ENCODE measurements at places on chromosomes 16 and 17.

GRCh38 chr17:3011891-3012290 is 51.5 kb downstream of the OR1D5 start:
- DNase-seq, result no peak

GRCh38 chr17:65058593-65058992 is 2.1 kb upstream of the GNA13 start:
- DNase-seq, result no peak

DNA sequence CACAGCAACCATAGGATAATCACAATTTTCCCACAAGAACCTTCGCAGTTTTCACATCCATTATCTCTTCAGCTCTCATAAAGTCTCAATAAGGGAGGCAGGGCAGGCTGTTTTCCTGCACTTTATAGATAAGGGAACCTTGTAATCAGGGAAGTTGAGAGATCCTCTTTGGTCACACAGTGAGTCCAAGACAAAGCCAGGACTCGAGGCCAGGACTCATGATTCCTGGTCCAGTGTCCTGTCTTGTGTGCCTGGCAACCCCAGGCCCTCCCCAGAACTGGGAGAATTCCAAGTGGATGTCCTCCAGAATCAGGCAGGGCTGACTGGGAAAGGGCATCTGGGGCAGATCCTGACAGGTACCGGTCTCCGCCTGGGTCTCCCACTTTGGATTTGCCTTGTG is 23.1 kb upstream of the PHF12 start:
- DNase-seq, result no peak

DNA sequence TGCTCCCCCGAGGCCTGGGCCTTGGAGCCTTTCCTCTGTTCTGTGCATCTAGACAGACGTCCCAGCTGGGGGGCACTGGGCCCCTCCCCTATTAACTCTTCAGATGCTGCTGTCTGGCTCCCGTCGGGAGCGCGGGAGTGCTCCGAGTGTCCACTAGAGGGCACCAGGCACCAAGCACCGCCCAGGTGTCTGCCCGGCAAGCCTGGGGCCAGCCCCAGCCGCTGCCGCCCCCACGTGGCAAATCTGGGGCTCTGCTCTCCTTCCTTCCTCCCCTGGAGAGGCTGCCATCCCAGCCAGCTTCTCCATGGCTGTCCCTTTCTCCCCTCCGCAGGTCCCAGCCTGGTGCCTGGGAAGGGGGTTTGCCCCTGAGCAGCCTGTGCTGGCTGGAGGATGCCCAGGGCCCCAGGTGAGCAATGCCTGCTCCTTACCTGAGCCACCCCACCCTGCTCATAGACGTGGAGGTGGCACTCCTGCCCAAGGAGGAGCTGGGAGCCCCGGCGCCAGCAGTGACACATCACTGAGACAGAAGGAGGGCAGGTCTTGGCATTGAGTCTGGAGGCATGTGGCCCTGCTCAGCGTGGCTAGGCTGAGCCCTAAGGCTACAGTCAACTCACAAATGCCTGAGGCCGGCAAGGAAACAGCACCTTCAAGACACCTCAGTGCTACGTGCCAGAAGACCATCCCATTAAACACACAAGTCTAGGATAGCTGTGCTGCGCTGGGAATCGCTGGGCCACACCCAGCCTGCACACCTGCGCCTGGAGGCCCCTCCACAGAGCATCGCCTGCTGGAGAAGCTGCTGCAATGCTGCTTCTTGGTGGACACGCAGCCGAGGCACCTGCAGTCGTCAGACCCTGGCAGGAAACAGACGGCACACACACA is 19.7 kb downstream of the TMEM235 start:
- DNase-seq, result peak; percentile 78

GRCh38 chr17:13513039-13513405 is 88.7 kb downstream of the HS3ST3A1 start:
- DNase-seq, result no peak

DNA sequence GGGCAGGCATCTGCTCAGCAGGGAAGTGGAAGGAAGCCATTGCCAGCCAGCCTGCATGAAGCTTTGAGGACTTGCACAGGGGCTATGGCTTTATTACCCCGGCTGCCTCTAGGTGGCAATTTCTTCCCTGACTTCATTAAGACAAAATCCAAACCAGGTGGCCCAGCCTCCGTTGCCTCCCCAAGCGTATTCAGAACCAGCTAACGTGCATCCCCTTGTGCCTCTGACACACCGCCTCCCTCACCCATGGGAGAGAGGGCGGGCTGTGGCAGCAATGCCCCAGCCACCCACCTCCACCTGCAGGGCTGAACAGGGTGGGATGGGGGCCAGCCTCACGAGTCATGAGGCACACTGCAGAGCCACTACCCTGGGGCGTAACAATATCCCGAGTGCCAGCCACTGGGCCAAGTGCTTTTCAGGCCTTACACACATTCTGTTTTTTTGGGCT is 6.8 kb downstream of the KIFC3 start:
- DNase-seq, result peak; percentile 31

DNA sequence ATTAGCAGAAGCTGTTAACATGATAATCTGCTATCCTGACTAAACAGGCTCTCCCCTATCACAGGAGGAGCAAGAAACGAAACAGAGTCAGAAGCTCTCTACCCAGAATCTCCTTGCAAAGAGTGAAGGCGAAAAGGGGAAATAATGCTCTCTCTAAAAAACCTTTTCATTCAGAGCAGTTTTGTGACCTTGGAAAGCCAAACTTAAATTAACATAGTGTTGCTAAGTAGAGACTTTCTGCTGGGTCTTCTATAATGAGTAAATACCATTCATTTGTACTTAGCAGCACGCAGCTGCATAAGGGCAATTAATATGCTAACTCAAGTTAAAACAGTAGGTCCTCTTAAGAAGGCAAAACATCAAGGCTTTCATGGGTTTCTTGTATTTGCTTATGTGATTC is 101.7 kb upstream of the GPR139 start:
- DNase-seq, result no peak

- no peak for DNase-seq
Measured at GRCh38 chr16:7239547-7239946, 93.1 kb upstream of the RBFOX1 start.

DNA sequence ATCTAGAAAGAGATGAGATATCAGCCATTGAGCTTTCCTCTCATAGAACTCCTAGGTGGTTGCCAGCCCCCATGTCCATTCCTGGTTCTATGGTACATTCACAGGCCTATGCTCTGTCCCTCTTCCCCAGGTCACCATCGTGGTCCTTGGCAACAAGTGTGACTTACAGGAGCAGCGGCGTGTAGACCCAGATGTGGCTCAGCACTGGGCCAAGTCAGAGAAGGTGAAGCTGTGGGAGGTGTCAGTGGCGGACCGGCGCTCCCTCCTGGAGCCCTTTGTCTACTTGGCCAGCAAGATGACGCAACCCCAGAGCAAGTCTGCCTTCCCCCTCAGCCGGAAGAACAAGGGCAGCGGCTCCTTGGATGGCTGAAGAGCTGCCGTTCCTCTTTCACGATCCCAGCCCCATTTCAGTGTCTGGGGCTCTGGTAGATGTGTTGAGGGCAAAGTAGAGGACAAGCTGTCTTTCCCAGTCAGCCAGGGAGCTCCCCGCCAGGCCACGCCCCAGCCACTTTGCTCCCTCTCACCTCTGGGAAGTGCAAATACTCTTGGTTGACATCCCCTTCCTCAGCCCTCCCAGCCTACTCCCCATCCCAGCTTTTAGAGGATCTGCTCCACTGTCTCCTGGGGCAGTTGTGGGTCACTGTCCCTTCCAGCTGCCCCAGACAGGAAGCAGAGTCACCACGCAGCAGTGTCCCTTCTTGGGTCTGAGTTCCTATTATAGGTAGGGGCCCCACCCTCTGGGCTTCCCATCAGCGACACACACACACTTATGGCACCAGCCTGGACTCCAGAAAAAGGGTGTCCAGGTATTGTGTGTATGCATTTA is 3.8 kb downstream of the NKIRAS2 start:
- no peak for DNase-seq

DNA sequence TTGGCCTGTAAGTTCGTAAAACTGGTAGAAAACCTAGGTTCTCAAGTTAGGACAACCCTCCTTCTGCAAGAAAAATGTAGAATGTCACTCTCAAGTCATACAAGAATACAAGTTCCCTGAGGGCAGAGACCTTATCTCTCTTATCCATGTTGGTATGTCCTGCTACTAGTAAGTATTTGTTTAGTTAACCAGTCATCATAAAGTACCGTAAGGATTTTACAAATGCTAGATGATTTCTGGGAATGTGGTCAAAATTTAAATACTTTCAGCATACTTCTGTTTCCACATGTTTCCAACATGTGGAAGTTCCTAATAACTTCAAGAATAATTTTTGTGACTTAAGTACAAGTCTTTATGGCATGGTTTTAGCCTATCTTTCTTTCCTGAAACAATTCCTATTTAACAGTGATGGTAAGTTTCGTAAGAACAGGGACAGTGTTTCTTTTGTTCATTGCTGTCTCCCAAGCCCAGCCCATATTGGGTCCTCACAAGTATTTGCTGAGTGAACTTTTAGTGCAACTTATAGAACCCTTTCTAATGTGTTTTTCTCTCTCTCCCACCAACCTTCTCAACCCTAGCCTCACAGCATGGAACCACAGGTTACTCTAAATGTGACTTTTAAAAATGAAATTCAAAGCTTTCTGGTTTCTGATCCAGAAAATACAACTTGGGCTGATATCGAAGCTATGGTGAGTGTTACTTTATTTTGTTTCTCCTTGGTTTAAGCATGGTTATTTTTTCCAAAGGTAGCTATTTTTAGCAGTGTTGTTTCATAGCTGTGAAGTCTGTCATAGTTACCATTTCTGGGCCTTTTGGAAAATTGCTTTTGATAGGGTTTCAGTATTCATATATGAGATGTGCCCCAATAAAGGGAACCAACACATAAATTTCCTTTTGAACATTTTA is 4.5 kb downstream of the NBR1 start:
- DNase-seq, result no peak

DNA sequence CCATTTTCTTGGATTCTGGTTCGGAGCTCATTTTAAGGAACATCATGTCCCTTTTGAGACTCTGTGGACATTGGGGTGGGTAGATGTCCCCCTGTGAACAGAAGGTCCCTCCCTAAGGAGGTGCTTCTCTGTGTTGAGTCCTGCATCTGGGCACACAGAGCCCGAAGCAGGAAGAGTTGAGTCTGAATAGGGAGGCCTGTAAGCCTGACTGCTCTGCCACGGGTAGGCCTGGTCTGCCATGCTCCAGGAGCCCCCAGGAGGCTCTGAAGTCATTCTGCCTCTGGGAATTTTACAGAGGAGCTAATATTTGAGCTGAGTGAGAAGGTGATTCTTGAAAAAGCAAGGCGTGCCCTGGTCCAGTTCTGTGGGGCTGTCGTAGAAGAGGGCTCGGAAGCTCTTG is 50.6 kb downstream of the TENT4B start:
- DNase-seq, result no peak

DNA sequence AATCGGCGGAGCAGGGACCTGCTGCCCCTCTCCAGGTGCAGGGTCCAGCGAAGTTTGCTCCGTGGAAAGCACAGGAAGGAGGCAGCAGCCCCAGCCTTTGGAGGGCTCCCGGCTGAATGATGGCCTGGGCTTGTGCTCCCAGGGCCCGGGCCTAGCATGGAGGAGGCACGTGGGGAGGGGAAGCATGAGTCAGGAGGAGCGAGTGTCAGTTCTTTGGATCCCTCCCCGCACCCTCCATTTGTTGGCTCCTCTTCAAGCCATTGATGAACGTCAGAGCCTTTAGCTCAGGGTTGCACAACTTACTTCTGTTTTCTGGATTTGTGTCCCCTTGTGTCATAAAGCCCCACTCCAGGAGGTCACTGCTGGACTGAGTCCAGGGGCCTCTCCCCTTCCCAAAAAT is 25.8 kb downstream of the TTYH2 start:
- no peak for DNase-seq

DNA sequence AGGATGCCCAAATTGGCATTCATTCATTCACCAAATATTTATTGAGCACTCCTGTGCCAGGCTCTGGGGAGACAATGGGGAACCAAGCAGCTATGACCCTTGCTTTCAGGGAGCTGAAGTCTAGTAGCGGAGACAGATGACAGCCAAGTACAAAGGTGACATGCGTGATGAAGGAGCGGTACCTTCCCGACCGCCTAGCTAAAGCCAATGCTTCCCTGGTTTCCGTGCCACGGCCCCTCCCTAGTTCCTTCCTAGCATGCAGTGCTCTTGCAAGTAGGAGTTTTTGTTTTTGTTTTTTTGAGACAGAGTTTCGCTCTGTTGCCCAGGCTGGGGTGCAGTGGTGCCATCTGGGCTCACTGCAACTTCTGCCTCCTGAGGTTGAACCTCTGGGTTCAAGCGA is 3.2 kb upstream of the SLC5A2 start:
- DNase-seq, result no peak

DNA sequence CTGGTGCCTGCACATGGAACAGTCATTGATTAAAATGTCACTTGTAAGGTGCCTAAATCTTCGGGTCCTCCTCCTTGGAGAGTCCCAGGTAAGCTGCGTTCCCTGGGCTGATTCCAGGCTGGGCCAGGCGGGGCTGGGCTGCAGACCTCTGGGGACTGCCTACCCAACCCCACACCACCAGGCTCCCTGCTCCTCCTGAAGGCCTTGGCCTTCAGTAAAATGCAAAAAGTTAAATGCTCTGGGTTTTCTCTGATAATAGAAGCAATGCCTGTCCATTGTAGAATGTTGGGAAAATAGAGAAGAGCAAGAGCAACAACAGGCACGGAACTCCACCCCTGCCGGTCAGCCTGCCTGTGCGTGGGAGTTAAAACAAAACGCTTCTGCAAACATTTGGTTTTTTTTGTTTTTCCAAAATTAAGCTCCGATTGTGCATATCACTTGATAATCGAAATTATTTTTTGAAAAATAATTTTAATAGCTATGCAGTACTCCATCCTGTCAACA is 363.9 kb downstream of the SEC14L1 start:
- DNase-seq, result no peak

- peak; percentile 40 for DNase-seq
Measured at GRCh38 chr17:30323895-30324319, 9.9 kb downstream of the TMIGD1 start.

- no peak for DNase-seq
Measured at GRCh38 chr17:39702901-39703893, 3.3 kb downstream of the ERBB2 start.

DNA sequence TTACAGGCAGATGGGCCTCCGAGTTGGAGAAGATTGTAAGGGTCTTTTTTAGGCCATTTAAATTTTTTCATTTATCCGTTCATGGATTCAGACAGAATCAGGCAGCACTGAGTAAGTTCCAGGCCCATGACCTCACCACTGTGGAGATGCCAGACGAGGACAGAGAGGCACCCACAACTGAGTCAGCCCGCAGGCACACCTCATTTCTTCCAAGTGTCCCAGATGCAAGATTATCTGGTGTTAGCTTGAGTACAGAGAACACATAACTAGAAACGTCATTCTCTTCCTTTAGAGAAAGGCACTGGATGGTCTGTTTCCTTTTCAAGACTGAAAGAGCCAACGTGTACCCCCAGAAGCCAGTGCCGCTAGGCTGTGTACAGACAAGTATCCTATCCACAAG is 16.9 kb downstream of the CLEC16A start:
- DNase-seq, result no peak

GRCh38 chr16:57167953-57168352 is 17.9 kb downstream of the PSME3IP1 start:
- peak; percentile 83 for DNase-seq

Measured in endothelial cell of umbilical vein (primary cell).